HT1080 (cell line): ENCODE measurements at places on chromosomes 6 and 20.

GRCh38 chr6:158789115-158789917, 29.9 kb downstream of the EZR start:
- no peak for DNase-seq

GRCh38 chr6:47135772-47136171, 93.6 kb upstream of the ADGRF1 start:
- peak; percentile 90 for DNase-seq

- DNase-seq = no peak
Observed at GRCh38 chr20:62063315-62063980, 2.2 kb downstream of the TAF4 start.

GRCh38 chr6:23659125-23659524, 466.9 kb upstream of the NRSN1 start:
- peak; percentile 11 for DNase-seq

GRCh38 chr6:53041356-53041755, 23.8 kb upstream of the FBXO9 start:
- no peak for DNase-seq

DNA sequence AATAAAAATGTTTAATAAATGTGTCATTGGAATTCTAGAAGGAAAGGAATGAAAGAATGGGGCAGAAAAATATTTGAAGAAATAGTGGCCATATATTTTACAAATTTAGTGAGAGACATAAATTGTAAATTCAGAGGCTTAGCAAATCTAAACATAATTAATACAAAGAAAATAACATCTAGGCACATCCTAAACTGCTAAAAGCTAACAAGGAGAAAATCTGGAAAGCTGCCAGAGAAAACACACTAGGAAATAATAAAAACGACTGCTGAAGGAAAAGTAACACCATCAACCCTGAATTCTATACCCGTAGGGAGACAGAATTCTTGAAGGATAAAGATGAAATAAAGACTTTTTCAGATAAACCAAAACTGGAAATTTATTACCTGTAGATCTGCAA, 23.8 kb downstream of the CYB5R4 start:
- no peak for DNase-seq

GRCh38 chr6:36463676-36464075, 20.9 kb downstream of the KCTD20 start:
- DNase-seq = no peak

DNA sequence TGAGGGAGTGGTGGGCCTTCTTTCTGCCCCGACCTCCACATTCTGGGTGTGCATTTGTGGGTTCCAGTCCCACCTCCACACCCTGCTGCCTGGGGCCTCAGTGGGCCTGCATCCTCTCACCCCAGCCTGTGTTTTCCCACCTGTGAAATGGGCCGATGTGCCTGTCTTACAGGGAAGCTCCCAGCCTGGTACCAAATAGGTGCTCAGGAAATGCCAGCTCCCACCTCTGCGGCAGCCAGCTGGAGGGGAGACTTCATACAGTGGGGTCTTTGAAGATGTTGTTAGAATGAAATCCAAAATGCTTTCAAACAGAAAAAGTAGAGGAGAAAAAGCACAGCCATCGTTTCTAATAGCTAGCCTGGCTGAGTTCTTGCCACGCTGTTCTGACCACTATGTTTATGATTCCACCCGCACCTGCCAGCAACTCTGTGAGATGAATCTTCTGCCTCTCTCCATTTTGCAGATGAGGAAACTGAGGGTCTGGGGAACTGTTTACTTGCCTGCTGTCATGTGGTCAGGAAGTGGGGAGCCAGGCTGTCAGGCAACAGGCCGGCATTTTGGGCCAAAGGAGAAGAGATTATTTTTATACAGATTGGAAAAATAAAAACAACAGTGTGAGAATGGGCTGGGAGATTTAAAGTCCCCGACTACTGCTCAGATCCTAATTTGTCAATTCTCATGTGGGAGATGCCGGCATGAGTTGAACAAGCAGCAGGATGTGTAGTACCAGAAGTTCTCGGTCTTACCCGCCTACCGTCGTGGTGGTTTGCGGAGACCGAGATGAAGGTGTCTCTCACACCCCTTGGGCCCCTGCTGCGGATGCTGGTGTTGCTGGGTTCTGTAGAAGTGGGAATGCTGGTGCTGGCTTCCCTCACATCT, 4.6 kb downstream of the TMEM181 start:
- DNase-seq = no peak

GRCh38 chr20:22775671-22776139, 191.3 kb upstream of the FOXA2 start:
- DNase-seq = peak; percentile 94

DNA sequence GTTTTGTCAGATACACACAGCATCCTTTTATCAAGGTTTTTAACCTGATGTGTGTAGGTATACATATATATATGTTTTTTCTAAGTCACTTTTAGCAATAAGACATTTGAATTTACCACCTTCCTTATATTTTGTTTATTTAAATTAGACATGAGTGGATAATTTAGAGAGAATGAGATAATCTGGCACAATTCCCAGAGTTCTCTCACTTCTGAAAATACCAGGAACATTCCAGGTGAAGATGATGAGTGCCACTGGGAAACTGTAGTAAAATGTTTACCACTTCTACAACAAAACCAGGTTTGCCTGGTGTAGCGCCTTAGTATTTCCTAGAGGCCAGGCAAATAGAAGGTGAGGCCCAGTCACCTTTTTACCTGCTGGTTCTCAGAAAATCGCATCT, 189.5 kb downstream of the TMEM242 start:
- no peak for DNase-seq

- no peak for DNase-seq
Observed at GRCh38 chr6:99790679-99791078, 184.0 kb downstream of the PRDM13 start.

DNA sequence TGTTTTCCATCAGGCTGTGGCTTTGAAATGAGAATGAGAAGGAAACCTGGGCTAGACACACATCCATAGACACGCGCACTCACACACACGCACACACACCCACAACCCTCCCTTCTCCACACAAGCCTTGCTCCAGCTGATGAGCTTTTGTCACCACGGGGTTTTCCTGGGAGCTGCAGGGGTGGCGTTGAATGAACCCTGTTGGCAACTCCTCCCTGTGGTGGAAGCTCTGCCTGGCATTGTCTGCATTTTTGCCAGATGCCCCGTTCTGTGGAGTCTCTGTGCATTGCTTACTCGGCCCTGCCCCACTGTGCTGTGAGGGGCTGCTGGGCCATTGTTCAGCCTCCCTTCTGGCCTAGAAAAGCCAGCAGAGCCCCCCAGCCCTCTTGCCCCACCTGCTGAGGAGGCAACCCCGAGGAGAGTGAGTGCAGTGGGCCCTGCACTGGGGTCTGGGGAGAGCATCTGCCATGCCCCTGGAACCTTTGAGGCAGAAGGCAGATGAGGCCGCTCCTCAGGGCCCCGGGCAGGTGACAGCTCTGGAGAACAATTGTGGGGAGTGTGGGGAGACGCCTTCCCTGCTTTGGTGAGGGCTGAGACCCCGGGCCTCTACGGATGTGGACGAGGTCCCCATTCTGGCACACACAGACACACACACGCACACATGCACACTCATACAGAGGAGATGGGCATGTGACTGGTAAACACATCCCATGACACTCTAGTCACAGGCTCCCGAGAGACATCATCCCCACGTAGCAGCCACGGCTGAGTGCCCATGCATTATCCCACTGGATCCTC, 9.9 kb downstream of the ADIG start:
- DNase-seq = no peak

- DNase-seq = no peak
Observed at GRCh38 chr6:111530218-111530617, 47.2 kb upstream of the REV3L start.

- peak; percentile 87 for DNase-seq
Observed at GRCh38 chr6:73695619-73696421, at the start of gene CD109. Gene CD109, plus strand, starts transcription at chr6:73696203. Its CDS starts 13 bp downstream, at chr6:73696216.

DNA sequence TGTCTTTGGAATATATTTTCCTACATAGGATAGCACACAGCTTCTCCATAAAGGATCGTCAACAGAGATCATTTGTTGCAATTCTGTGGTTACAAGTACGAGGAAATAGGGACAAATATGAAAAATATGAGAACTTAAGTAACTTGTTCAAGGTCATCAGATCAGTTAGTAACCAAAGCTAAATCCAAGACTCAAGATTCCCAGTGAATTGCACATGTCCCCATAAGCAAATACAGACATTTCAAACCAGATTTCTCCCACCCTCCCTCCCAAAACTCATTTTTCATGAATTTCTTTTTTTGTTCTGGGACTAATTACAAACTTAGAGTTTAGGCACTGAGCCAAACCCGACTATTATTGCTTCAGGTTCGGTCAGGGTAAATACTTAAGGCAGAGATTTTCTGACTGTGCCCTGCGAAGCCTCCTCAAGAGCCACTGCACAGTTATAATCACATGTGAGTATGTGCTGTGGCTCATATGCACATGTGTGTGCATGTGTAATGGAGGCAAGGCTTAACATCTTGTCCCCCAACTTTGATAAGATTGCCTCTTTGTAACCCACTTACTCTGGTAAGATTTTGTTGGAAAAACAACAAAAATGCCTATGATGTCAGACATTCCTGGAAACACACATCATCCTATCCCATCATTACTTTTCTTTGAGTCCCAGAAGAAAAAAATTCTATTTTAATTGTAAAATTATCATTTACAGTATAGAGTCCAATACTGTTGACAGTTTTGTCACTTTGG, 216.2 kb downstream of the CD83 start:
- DNase-seq = no peak

DNA sequence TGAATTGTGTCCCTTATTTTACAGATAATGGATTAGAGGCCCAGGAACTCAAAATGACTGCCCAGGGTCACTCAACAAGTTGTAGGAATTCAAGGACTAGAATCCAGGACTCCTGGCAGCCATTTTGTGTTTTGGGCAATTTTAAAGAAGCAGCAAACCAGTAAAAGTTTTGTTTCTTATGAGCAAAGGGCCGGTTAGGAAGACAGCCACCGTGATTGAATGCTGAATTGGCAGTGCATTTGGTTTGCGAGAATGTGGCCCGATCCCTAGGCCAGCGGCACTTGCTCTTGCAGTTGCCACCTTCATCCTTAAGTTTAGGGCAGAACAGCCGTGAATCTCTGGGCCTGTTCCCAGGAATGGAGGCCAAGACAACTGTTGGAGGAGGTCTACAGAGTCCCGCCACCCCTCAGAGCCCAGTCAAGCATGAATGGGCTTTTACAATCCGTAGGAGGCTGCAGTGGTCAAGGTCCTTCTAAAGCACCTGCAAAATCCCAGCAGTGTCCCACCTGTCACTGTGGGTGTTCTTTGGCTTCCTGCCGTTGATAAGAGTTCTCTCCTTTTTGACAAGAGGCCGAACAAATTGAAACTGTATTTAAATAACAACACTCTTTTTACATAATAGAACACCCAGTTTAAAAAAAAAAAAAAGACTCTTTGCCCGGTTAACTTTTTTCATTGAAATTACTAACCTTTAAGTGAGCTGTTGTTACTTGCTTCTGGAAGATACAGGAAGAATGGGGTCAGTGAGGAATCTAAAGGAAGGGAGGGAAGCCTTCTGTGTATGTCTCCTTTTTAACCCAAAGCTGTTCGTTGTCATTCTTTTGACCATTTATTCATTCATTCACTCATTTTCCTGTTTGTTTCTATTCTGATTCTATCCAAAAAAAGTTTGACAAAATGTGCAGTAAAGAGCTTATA, 68.7 kb downstream of the PHACTR2 start:
- no peak for DNase-seq
